T47D (cell line): ENCODE measurements at places on chromosomes 3 and 15.

DNA sequence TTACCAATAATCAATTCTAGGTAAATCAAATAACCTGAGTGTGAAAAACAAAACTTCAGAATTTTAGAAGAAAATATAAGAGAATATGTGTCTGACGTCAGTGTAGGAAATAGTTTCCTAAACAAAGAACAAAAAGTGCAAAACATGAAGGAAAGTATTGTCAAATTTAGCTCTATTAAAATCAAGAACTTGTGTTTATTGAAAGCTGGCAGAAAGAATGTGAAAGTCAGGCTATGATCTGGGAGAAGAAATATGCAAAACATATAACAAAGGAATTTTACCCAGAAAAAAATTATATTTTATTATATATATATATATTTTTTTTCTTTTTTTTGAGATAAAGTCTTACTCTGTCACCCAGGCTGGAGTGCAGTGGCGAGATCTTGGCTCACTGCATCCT is 129.1 kb upstream of the ANKRD28 start:
- DNase-seq: no peak

- no peak for DNase-seq
Measured at GRCh38 chr15:40445421-40445922, 4.7 kb downstream of the BAHD1 start.

DNA sequence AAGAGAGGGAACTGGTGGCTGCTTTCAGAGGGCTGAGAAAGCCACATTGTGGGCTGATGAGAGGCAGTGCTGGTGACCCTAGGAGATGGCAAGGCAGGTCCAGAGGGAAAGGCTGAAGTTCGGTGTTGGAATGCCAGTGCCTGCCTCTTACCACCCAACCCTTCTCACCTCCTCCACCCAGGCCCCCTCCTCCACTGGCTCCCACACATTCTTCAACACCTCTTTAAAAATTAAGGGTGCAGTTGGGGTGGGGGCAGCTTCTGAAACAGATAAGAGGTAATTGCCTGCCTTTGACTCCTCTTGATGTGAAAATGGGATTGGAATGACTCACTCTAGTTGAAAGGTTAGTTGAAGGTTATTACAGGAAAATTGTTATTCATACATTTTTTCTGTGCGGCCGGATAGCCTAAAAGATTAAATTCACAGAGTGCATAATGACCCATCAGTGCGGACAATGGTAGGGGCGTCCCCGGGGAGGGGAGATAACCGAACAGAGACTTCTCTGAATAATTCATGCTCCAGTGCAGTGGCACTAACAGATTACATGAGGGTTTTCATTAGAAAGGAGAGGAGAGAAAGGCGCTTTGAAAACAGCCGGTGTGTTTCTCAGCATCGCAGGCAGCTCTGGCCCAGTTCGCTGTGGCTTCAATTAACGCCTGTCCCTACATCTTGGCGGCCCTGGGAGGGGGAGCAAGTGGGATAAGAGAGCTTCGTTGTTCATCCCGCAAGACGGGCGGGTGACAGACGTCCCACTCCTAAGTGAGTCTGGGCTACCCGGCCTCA is 212.4 kb downstream of the TLE3 start:
- no peak for DNase-seq

- DNase-seq: no peak
Measured at GRCh38 chr3:130950641-130951040, 56.8 kb downstream of the ATP2C1 start.

- peak; percentile 87 for DNase-seq
Measured at GRCh38 chr3:50605901-50606326, 5.7 kb downstream of the CISH start.

DNA sequence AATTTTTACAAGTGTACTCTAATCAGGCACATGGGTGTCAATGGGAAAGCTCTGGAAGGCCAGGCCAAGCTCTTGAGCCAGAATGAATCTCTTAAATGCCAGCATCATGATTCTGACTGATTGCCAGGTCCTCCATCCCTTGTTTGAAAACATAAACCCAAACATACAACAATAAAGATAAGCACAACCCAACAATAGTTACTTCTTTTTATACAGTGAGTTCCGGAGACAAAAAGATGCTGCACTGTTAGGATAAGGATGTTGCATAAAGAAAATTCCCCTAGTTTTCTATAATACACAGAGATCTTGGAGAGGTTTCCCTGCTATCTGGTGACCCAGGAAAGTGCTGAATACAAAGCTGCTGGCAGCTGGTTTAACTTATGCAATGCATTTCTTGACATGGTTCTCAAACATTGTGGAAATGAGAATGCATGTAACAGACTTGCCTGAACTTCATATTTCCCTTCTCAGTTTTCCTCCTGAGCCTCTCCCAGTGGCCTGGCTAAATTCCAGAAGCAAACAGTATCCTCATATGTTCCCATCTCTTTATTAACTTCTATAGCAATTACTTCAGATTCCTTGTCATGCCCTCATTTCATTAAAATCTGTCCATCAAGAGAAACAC is 180.1 kb upstream of the PRICKLE2 start:
- no peak for DNase-seq

DNA sequence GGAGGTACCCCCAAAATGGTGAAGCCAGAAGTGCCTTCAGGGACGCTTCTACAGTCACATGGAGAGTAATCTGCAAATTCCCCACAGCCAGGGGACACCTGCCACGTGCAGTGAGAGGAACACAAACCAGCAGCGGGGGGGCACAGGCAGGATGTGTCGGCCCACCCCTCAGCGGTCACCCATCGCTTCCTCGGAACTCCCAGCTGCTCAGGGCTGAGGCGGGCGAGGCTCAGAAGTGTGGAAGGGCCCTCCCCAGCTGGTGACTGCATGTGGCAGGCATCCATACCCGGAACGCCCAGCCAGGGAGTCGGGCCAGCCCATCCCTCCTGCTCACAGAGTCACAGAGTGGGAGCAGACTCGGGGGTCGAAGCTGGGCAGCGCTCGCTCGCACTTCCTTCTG is 63.7 kb downstream of the SLC12A8 start:
- DNase-seq: no peak

- no peak for DNase-seq
Measured at GRCh38 chr15:29043736-29044502, 158.1 kb downstream of the APBA2 start.

GRCh38 chr15:50228866-50229265 is 36.7 kb downstream of the HDC start:
- DNase-seq: peak; percentile 45

DNA sequence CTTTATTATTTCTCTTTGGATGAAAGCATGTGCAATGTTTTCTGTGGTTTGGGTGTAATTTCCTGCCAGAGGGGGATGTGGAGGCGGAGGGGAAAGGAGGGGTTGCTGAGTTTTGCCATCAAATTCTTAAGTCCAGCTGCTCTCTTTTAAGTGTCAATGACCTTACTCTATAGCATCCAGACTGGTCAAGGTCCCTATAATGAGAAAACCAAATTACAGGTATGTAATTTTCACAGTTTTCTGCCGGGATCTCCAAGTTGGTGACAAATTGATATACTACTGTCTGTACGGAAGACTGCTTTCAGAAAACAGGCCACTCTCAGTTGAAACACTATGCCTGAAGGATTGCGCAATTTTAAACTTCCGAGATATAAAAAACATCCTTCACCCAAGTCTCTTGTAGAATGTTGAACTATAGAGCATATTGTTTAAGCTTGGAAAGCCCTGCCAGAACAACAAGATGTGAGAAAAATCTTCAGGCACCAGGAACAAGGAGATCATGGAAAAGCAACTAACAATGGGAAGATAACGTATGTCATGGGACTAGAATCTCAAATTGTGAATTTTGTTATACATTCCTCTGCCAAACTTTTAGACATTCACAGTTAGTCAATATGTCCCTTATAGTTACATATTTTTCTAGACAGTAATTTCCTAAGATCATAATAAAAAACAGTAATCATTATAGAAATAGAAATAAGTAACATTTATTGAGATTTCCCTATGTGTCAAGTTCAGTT is 300.7 kb upstream of the SATB1 start:
- DNase-seq: no peak

DNA sequence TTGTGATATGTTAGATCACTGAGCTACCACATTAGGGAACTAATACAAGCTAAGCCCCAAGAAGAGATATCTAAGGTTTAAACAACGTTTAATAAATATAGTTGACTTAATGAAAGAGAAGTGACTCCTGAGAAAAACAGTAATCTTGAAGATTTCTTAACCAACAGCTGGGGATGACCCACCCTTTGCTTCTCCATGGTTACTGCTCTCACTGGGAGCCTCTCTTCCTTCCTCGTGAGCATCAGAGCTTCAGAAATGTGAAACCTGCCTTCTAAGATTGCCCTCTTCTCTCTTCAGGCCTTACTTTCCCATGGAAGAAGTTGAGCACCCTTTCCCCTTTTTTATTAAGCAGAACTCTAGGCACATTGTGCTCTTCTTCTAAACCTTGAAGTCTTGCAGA is 132.2 kb upstream of the NR2E3 start:
- no peak for DNase-seq

DNA sequence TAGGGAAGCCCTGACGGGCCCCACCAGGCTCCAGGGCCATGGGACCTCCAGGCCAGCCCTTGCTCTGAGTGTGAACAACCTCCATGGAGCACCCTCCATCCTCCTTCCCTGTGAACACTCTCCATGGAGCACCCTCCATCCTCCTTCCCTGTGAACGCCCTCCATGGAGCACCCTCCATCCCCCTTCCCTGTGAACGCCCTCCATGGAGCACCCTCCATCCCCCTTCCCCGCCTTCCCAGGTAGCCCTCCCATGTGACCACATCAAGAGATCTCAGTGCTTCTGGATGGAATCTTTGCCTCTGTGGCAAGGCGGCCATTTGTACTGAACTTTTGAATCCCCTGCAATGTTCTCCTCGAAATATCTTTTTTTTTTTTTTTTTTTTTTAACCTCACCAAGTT is 66.5 kb downstream of the CHSY1 start:
- DNase-seq: no peak

- peak; percentile 28 for DNase-seq
Measured at GRCh38 chr3:17233398-17233800, 348.6 kb downstream of the PLCL2 start.

- no peak for DNase-seq
Measured at GRCh38 chr3:51681453-51681852, 10.4 kb downstream of the TEX264 start.

GRCh38 chr15:81040757-81041156 is 40.0 kb downstream of the TLNRD1 start:
- DNase-seq: no peak

- no peak for DNase-seq
Measured at GRCh38 chr3:32725721-32726120, 40.7 kb downstream of the CNOT10 start.

DNA sequence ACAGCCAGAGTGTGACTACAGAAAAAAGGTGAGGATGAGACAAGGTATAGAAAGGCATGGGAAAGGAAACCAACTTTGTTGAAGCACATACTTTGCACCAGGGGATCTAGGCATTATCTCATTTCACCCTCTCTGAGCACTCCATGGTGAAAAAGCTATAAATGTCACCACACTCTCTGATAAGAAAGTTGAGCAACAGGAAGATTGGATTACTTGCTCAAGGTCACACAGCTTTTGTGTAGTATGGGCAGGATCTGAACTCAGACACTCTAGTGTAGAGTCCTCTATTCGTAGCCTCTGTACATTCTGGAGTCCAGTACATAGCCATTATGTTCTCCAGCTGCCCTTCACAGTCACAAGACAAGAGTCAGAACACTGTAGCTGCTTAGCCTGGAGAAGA is 163.4 kb upstream of the SEMA6D start:
- DNase-seq: no peak

DNA sequence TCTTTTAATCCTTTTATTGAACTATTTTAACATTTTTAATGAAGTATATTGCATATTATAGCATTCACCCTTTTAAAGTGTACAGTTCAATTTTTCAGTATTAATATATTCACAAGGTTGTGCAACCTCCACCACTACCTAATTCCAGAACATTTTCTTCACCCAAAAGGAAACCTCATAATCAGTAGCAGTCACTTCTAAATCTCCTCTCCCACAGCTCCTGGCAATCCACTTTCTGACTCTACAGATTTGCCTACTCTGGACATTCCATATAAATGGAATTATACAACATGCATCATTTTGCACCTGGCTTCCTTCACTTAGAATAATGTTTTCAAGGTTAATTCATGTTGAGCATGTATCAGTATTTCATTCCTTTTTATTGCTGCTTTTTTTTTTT is 55.0 kb upstream of the HRH1 start:
- DNase-seq: no peak

DNA sequence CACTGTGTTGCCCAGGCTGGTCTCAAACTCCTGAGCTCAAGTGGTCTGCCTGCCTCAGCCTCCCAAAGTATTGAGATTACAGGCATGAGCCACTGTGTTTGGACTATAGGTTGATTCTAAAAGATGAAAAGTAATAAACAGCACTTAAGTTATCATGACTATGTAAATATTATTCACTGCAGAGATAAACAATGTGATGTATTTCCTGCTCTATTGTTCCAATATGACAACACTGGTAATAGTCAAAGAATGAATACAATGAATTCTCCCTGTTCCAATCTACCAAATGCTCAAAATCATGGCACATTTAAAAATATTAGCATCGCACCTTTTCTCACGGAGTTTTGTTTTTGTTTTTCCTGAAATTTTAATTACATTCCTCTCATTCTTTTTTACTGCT is 36.8 kb upstream of the TBL1XR1 start:
- no peak for DNase-seq

DNA sequence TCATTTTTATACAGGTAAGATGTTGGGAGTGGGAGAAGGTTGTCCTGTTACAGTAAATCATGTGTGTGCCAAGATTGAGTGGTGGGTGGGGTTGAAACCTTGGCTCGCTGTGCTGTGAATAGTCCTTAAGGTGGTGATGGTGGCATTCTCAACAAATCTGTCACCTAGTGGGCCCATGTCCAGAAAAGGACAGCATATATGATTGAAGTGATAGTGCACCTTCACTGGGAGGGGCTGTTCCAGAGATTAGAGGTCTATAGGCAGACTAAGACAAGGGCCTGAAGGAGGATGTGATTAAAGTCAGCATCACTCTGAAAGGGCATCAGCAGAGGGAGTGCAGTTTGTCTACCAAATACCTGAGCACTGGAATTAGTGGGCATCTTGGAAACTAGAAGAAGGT is 374.2 kb upstream of the C2CD4B start:
- DNase-seq: no peak

GRCh38 chr15:70870051-70870450 is 16.1 kb upstream of the LARP6 start:
- DNase-seq: no peak

DNA sequence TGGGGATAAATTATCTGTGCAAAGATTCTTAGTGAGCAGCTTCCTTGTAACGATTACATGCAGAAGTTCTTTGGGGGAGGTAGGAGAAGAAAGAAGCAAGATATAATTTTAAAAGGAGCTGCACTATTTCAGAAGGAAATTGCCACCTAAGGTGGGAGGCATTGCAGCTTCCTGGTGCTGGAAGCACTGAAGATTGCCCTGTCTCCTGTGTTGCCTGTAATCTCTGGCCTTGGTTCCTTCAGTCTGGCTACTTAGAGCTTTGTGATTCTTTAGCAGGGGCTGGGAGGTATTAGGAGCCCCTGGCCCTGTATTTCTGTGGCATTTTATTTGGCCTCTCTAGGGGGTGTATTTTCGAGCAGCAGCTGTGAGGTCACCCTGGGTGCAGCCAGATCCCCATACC is 35.5 kb downstream of the CACNA2D3 start:
- DNase-seq: no peak

- DNase-seq: no peak
Measured at GRCh38 chr3:66376568-66376967, 124.3 kb downstream of the LRIG1 start.

- no peak for DNase-seq
Measured at GRCh38 chr15:51726302-51727073, 11.0 kb downstream of the LYSMD2 start.

GRCh38 chr15:63363292-63363691 is 18.4 kb downstream of the CA12 start:
- DNase-seq: no peak

- no peak for DNase-seq
Measured at GRCh38 chr3:48931944-48932580, 13.4 kb downstream of the ARIH2 start.
